Lung microvascular endothelial cell (primary cell): ENCODE measurements at places on chromosomes 5 and 9. TPM values are rescaled to one million over a fixed set of nuclear protein-coding genes. Genes with fewer than 3 reads are reported as not detected.

DNA sequence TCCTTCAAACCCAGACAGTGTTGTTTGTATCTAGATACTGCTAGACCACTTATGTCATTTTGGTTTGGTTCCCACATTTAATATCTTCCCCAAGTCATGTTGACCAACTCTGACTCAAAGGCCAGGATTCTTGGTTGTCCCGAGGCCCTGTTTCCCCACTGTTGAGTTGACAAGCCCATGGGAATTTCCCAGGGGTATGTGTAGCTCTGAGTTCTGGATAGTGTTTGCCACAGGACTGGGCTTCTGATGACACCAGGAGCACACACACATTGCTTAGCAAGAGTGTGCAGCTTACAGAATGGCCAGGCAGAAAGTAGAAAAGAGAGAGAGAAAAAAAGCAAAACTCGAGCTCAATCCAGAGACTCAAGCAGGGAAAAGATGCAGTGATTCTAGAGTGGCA lies 214.4 kb downstream of the NXNL2 start:
- DNase-seq = no peak

POU5F2 gene
- total RNA-seq = 0.22 and 0.40 TPM in 2 replicates

- no peak for DNase-seq
These were observed 63.4 kb downstream of the NR6A1 start for GRCh38 chr9:124707666-124708065.

CCL27 gene
- not detected in 2 replicates for total RNA-seq

DNA sequence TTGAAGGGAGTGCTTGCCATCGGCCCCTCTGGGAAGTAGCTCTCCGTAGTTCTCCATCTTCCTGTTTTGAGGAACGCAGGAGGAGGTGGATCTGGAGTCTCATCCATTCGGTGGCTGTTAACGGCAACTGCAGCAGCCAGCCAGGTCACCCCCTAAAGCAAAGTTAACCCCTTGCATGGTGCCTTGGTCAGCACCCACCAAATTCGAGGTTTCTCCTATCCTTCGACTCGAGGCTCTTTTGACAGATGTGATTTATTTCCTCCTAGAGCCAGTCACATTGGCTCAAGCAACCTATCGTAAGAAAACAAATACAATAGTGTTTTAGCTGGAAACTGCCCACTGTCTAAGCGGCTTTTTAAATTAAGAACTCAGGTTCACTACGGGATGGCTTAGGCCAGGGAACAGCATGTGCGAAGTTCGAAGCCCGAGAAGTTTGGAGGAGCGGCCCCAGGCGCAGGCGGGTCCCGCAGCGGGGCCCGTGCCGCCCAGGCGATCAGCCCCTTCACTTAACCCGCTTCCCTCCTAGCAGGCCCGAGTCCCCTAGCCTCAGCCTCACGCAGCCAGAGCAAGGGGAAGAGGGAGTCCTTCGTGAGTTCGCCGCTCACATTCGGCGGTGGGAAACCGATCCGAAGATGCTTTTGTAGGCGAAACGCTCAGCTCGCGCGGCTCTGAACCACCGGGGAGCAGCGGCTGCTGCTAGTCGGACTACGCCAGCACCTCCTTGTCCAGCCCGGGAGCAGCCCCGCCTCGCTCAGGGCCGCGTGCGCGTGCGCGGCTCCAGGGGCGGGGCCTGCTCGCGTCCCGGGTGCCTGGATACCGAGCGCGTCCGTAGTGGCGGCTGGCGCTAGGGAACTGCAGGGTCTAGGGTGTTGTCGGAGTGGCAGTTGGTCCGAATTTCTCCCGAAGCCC lies at the start of gene ROPN1L:
Gene ROPN1L (plus strand): TSS at position 797 of the 909 bp plus-strand sequence. CDS start 289 bp downstream, outside the sequence.
- peak; percentile 90 for DNase-seq

- peak; percentile 13 for DNase-seq
These were observed 25.8 kb upstream of the FRRS1L start for GRCh38 chr9:109192732-109193361.

GRCh38 chr5:60256546-60256945 lies 363.0 kb upstream of the PDE4D start:
- DNase-seq = no peak

DNA sequence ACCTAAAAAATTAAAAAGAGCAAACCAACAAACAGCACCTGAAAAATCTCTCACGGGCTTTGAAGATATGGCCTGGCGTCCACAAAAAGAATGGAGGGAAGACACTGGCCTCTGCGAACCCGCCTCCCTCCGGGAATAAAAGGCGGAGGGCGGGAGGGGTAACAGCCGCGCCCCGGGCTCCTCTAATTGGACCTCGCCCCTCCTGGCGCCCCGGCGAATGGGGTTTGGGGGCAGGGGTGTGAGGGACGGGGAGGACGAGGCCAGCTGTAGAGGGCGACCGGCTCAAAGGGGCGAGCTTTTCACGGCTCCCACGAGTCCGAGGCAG lies 753 bp downstream of the FANCC start:
- DNase-seq = peak; percentile 56

DNA sequence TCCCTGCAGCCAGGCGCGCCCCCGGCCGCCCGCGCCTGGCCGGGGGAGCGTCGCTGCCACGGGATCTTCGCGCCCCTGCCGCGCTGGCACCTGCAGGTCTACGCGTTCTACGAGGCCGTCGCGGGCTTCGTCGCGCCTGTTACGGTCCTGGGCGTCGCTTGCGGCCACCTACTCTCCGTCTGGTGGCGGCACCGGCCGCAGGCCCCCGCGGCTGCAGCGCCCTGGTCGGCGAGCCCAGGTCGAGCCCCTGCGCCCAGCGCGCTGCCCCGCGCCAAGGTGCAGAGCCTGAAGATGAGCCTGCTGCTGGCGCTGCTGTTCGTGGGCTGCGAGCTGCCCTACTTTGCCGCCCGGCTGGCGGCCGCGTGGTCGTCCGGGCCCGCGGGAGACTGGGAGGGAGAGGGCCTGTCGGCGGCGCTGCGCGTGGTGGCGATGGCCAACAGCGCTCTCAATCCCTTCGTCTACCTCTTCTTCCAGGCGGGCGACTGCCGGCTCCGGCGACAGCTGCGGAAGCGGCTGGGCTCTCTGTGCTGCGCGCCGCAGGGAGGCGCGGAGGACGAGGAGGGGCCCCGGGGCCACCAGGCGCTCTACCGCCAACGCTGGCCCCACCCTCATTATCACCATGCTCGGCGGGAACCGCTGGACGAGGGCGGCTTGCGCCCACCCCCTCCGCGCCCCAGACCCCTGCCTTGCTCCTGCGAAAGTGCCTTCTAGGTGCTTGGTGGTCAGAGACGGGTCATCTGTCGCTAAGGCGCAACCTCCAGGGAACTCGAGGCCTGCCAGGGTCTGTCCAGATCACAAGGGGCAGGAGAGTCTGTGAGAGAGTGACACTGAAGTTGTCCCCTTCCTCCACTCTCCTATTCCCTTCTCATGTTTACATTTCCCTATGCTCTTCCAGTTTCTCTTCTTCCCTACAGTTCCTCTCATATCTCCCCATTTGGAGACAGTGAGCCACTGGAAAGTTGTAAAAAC lies 1.3 kb downstream of the GPR150 start:
- DNase-seq = peak; percentile 43

NUTM2F gene
- total RNA-seq = not detected in 2 replicates

- DNase-seq = no peak
These were observed 90.2 kb downstream of the TLE4 start for GRCh38 chr9:79661886-79662536.

DNA sequence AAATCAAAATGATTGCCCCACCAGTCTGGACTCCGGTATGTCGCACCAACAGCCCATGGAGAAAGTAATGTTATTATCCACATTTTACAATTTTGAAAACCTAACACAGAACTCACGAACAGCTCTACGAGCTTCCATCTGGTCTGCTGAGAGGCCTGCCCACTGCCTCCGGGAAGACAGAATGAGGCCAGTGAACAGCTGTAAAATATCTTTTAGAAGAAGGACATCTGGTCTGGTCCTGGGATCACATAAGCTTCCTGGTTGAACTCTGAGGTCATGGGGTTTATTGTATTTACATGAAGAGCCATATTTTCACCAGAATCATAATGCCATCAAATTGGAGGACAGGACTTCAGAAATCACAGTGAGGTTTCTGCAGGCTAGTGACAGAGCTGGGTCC lies 89.0 kb downstream of the FRMD3 start:
- DNase-seq = no peak

GRCh38 chr9:73523391-73523790 lies 371.7 kb downstream of the ANXA1 start:
- no peak for DNase-seq

RNF183 gene
- not detected in 2 replicates for total RNA-seq

RGS7BP gene
- total RNA-seq = 0.20 and 0.22 TPM in 2 replicates

DNA sequence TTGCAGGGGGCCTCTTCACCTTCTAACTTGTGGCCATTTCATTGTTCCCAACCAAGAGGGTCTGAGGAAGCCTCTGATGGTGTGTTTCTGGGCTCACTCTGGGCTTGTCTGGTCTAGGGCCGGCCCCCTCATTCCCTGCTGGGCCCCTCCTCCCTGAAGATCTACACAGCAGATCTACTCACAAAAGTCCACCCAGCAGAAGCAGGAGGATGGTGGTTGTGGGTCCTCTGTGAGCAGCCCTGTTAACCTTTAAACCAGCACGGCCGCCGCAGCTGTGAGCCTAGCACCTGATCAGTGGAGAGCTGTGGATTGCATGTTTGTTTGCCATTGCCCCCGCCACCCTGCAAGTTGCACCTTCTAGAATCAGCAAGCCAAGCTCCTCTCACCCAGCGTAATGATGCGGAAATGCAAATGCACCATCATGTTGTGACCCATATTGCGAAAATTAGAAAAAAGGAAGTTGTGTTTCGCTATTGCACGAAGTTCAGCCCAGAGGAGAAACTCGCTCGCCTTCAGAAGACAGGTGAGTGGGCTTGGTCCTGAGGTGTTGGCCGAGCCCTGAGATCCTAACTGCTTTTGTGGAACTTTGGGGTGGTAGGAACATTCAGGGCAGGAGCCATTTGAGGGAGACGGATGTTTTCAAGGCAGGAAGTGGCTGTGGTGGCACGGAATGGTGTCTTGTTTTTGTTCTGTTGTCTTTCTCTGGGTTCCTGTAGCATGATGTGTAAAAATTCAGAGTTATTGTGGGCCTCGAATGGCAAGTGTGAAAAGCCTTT lies 16.7 kb downstream of the FGD3 start:
- no peak for DNase-seq

HK3 gene
- total RNA-seq = not detected in 2 replicates

DNA sequence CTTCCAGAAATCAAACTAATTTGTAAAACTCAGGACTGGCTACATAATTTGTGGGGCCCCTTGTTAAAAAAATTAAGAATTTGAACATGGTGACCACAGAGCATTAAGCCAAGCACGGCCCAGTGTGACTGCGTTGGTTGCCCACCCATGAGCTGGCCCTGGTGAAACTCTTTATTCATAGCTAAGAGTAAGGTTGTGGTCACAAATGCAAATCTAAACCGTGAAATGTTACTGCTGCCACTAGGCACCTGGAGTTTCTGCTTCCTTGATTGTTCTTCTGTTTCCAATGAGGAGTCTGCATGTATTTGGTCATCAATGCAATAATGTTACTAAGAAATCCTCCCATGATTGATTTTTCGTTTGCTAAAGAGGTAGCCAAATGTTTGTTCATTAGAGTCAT lies 4.2 kb downstream of the GCNT1 start:
- no peak for DNase-seq

- DNase-seq = no peak
These were observed 47.7 kb upstream of the SARDH start for GRCh38 chr9:133785753-133786370.

GRCh38 chr5:1788828-1789227 lies 10.8 kb downstream of the MRPL36 start:
- DNase-seq = no peak

DNA sequence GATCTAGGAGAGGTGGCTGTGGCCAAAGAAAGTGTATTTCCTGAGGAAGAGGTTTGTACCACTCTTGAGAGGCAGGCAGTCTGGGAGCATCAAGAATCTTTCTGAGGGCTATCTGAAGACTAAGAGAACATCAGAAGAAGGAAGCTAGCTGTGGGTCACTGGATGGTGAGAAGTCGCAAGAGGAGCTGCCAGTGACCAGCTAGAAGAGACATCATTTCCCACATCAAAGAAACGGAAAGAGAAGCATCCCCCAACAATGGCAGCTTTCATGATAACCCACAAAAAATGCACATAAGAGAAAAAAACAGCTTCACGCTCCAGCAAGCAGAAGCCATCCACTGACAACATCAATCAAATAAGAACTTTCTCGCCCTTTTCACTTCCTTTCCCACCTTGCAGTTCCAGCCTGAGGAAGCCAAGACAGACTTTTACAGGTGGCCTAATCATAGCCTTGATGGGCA lies 25.0 kb upstream of the CEP78 start:
- DNase-seq = no peak

IGFBPL1 gene
- total RNA-seq = under 0.01 and 0.20 TPM in 2 replicates

MCCC2 gene
- total RNA-seq = 12.9 and 15.3 TPM in 2 replicates

DNA sequence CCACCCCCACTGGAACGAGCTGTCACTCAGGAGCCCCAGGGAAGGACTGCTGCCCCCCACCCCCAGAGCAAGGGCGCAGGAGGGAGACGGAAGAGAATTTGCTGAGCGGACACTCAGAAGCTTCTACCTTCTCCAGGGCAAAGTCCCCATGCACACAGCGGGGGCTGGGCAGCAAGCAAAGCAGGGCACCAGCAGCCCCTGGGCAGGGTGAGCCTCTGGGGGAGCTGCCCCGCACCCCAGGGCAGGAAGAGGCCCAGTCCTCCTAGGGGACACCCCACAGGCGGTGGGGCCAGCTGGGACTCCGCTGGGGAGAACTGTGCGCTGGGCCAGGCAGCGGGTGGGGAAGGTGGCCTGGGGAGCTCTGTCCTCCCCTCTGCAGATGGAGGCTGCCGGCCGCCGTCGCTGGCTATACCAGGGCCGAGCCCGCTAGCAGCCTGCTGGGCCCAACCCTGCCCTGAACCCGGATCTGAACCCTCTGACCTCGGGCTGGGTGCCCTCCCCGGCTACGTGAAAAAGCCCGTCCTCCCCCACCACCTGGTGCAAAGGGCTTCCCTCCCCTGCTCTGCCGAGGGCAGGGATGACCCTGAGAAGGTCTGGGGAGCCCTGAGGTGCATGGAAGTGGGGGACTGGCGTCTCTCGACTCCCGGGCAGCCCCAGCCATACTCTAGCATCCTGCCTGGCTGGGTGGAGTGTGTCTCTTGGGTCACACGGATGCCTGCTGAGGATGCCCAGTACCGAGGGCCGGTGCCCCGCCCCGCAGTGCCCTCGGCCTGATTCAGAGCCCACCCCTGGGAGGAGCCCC lies 597 bp upstream of the SLC34A3 start:
- DNase-seq = no peak

SLC6A3 gene
- total RNA-seq = not detected in 2 replicates

GRCh38 chr5:177365845-177366527 lies 8.3 kb downstream of the RGS14 start:
- DNase-seq = no peak

DNA sequence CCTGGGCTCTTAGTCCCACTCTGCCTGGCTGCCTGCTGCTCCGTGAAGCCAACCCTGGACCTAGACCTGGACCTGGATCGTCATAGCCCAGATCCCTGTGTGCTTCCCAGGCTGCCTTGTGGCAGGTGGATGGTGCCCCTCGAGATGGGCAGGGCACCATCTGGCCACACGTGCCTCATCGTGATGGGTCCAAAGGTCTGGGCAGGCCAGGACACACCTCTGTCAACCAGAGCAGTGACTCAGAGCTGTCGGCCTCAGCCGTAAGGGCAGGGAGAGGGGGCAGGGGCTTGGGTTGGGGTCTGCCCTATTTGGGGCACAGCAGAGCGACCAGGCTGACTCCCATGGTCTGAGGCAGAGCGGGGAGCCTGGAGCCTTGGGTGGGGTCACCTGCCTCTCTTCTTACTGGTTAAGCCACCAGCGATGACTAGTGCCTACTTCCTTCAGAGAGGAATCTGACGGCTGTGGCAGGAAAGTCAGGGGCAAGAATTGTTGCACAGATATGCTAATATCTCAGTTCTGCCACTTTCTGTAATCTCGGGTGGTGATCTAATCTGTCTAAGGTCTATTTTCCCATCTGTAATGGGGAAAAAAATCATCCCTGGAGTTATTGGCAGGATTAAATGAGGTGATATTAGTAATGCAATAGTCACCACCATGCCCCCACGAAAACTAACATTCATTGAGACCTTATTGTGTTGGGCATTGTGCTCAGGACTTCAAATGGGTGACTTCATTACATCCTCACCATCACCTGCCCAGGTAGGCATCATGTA lies 3.2 kb upstream of the CDHR2 start:
- DNase-seq = no peak
